ENCODE measurements at places on chromosomes 3 and 15. TPM values are rescaled to one million over a fixed set of nuclear protein-coding genes. Genes with fewer than 3 reads are reported as not detected.

- no peak for DNase-seq
Observed at GRCh38 chr15:51322621-51323296, 15.6 kb downstream of the CYP19A1 start.

CD80 gene
- not detected for total RNA-seq

- no peak for DNase-seq
Observed at GRCh38 chr3:23713641-23714040, 92.1 kb upstream of the UBE2E1 start.

DNA sequence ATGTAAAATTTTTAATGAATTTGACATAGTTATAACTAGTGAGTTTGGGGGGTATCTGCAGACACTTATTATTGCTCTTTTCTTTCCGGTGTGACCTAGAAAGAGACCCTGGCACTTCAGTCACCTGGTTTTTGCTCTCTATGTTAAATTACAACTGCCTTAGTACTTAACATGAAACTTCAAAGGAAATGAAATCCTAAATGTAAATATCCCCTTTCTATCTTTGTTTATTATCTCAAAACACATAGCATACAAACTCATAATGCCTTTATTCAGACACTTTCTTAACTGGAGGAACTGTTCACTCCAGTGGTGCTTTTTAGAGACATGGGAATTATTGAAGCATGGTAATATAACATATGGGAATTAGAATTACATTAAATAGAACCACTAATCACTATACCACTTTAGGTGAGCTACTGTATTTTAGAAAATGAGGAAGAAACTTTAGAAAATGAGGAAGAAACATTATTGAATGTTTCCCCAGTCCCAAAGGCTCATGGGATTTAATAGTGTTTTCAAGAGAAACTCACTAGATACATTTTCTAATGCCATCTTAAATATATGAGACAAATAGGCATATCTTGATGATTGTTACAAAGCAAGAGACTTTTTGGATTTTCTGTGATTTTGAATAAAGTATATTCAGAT is 119.5 kb upstream of the MLF1 start:
- DNase-seq, result no peak

GRCh38 chr15:27172821-27173220 is 201.8 kb downstream of the GABRG3 start:
- DNase-seq, result no peak

GRCh38 chr15:59094077-59094476 is 10.9 kb upstream of the CCNB2 start:
- DNase-seq, result no peak

GRCh38 chr3:191387441-191388077 is 57.2 kb upstream of the UTS2B start:
- DNase-seq, result no peak

GRCh38 chr3:186512570-186513302 is 31.4 kb downstream of the CRYGS start:
- no peak for DNase-seq

- no peak for DNase-seq
Observed at GRCh38 chr3:155876503-155876902, 6.1 kb downstream of the GMPS start.

SUCNR1 gene
- total RNA-seq, result not detected

GRCh38 chr3:34015204-34016142 is 217.0 kb downstream of the PDCD6IP start:
- DNase-seq, result no peak

DNA sequence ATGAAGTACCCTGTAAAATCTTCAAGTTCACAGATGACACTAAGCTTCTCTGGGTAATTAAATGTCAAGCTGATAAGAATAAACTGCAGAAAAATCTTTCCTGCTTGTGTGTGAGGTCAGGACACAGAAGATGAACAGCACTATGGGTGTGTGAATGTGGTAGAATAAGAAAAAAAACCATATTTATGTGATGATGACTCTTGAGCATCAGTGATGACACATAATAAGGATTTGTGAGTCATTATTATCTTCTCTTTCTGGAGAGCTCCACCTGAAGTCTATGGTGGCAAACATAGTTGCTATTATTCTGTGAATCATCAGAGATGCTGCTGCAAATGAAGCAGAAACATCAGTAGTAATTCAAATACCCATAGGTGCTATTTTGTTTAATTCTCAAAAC is 422.4 kb downstream of the DIPK2A start:
- DNase-seq, result no peak

IQCF5 gene
- not detected for total RNA-seq

DNA sequence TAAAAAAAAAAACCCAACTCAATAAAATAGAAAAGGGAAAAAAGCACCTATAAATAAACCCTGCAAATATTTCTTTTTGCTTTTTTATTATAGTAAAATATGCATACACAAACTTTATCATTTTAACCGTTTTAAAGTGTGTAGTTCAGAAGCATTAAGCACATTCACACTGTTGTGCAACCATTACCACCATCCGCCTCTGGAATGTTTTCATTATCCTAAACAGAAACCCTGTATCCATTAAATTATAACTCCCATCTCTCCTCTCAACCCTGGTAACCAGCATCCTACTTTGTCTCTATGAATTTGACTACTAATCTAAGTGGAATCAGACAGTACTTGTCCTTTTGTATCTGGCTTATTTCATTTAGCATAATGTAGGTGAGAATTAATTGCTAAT is 15.0 kb downstream of the CDCP1 start:
- no peak for DNase-seq

DNA sequence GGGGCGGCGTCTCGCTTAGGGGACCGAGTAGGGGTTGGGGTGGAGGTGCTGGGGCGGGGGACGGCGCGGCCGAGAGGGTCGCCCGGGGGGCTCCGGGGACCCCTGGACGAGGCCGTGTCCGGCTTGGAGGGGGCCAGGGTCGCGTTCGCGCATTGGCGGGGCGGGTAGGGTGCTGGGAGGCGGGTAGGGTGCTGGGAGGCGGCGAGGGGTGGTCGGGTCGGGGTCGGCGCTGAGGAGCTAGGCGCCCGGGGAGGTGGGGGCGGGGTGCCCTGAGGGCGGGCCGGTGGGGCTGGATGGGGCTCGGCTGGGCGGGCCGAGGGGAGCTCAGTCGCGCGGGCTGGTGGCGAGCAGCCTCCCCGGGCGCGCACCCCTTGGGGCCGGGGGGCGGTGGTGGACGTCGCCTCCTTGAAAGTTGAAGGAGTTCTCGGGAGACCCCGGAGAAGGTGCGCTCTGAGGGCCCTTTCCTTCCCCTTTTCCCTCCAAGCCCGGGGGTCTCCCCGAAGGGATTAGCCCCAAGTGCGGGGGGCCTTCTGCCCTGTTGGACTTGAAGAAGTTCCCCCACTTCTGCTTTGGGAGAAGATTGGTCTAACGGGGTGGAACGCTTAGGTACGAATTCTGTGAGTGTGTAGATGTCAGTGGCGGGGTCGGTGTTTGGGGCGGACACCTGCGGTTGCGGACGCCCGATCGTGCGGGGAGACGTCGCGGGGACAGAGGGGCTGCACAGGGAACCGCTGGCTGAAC is 543 bp downstream of the MEF2A start:
- DNase-seq, result peak; percentile 4

DNA sequence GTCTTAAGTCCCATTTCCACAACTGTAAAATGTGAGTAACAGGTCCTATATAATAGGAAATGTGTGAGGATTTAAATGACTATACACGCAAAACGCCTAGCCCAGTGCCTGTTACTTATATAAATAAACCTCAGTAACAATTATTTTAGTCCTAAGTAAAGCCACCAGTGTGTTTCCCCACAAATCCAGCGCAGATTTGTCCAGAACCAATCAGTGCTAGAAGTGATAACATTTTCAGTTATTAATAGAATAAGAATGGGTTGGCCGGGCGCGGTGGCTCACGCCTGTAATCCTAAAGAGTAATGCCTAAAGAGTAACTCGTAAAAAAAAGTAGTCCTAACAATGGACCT is 561 bp downstream of the RPAP1 start:
- DNase-seq, result no peak

DNA sequence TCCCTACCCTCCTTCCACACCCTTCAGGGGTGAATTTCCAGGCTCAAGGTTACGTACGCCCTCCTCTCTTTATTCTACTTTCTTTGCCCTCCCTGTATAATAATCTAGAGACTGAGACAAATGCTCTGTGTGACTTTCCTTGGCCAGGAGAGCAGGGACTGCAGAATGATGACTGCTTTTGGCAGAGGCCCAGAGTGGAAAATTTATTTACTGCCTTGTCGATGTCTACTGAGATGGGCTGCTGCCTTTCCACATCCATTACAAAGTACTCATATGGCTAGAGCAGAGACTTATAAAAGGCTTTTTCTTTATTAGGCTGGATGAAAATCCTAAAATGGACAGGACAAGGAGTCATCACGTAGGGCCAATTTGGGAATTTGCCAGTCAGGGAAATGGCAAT is 576.2 kb downstream of the TUSC7 start:
- no peak for DNase-seq

HRG gene
- not detected for total RNA-seq

DNA sequence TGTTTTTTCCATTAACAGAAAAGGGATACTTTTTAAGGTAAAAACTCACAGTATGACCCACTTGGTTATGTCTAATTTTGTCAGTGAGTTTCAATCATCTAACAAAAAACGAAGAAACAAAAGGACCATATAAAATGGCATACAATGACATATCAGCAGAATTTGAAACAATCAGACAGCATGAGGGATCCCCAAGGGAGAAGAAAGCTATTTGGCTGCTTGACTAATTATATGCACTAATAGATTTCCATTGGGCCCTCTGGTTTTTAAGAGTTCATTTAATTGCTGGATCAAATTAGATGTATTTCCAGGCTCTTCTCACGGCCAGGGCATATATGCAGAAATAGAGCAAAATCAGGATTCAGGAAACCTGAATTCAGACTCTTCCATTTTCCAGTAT is 376.4 kb upstream of the GBE1 start:
- DNase-seq, result no peak

DNA sequence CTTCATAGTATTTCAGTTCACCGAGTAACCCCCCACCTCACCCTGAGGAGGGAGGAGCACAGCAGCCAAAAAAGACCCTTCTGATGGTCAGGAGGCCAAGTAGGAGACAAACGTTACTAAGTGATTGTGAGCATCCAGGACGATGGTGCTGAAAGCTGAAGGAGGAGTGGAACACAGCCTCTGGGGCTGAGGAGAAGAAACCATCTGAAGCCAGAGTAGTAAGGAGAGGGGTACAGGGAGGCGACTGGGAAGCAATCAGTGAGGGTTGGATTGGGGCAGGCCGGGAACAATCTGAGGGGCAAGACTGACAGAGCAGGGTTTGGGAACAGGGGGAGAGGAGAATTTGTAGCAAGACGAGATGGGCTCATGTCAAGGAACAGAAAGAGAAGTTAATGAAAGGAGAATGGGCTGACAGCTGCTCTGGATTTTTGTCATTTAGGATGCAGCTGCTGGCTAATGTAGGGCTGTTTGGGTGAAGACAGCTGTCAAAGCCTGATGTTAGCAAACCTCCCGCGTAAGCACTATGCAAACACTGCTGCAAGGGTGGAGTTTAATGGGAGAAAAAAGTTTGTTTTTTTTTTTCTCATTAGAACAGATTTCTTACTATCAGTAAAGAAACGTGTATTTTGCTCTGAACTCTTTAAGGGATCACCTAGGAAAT is 622.2 kb downstream of the EDEM1 start:
- no peak for DNase-seq

DNA sequence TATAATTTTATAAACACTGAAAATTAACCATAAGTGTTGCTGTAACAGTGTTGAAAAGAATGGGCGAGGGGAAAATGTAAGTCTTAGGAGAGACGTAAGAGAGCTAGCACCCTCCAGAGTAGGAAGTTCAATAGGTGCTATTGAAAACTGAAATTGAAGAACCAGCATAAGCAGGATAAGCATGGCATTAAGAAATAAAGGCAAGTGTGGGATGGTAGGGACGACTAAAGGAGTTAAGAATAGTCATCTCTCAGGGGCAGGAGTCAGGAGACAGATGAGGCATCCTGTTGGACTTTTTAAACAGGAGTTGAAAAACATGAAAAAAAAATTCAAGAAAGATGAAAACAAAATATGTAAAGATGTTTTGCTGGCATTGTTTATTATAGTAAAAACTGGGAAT is 43.5 kb downstream of the ABHD2 start:
- DNase-seq, result no peak

DNA sequence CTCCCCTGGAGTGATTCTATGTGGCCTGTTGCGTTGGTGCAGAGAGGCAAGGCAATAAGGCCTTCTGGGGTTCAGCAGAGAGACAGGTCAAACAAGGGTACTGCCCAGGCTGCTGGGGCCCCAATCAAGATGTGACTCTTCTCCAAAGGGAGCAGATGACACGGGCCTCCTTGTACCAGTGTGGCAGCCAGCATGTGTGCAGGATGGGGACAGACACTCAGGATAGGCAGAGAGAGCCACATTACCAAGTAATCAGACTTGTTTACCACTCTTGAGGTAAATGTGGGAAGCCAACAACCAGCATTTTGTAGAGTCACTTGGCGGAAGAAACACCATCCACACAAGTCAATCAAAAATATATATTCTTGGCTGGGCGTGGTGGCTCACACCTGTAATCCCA is 95.3 kb upstream of the DLG1 start:
- no peak for DNase-seq
